ENCODE measurements at places on chromosomes 11 and 22. TPM values are rescaled to one million over a fixed set of nuclear protein-coding genes. Genes with fewer than 3 reads are reported as not detected.

The GUCD1 gene
- 109 TPM for total RNA-seq

The GAS2 gene
- 1.4 TPM for total RNA-seq

GRCh38 chr11:16873289-16873688, 134.8 kb downstream of the C11orf58 start:
- no peak overlapping the region for H3K4me3 ChIP-seq
- no peak overlapping the region for H3K27ac ChIP-seq
- H3K4me1 ChIP-seq: peaks cover 3% of the 10 kb centered on the region
- H3K36me3 ChIP-seq: no peaks in the 10 kb centered on the region

DNA sequence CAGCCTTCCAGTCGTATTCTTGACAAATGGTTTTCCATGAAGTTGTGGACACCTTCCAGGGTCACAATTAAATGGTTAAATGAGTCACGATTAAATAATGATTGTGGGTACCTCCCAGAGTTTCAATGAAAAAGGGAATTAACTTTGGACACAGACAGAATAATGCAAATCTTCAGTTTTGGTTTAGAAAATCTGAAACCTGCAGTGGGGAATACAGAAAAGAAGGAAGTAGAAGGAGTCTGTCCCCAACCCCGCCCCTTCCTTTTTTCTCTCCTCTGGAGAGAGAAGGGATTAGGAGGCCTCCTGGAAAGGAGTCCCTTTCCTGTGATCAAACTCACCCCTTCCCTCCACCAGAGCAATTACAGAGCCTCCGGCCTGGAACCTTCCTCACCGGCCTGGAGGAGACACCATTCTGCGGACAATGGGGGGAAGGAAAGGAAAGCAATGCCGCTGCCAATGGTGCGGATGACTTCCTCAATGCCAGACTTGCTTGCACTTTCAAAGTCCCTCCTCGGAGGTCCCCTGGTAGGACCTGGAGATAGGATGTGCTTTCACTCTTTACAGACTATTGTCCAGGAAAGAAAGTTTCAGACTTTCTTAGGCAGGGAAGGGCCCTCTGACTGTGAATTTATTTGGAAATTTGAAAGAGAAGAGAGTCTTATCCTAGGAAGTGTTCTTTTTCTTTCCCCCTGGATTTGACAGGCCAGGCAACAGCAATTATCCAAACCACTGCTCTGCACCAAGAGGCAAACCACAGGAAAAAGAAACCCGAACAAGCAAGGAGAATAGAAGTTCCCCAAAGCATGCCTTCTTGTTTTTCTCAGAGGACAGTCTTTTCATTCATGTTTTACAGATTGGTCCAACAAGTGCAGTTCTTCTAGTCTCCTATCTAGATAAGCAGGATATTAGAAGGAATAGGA, 86.8 kb downstream of the PTPRJ start:
- H3K4me3 ChIP-seq: no peak overlapping the region
- H3K27me3 ChIP-seq: no peaks in the 10 kb centered on the region
- peaks cover 30% of the 10 kb centered on the region for H3K36me3 ChIP-seq
- DNase-seq: no peak
- H3K27ac ChIP-seq: no peak overlapping the region

GRCh38 chr11:109016724-109017123, 351.9 kb downstream of the DDX10 start:
- H3K36me3 ChIP-seq: no peaks in the 10 kb centered on the region
- DNase-seq: no peak
- no peaks in the 10 kb centered on the region for H3K27me3 ChIP-seq
- no peak overlapping the region for H3K27ac ChIP-seq
- H3K4me3 ChIP-seq: no peak overlapping the region

- no peak overlapping the region for H3K4me3 ChIP-seq
- H3K27me3 ChIP-seq: no peaks in the 10 kb centered on the region
- H3K27ac ChIP-seq: no peak overlapping the region
- peaks cover 13% of the 10 kb centered on the region for H3K4me1 ChIP-seq
- no peaks in the 10 kb centered on the region for H3K36me3 ChIP-seq
Measured at GRCh38 chr11:14114269-14114668, 151.7 kb downstream of the SPON1 start.

Measured in activated CD4-positive, alpha-beta T cell treated with anti-CD3 and anti-CD28 coated beads for 36 hours (primary cell).